ENCODE measurements at places on chromosomes 5 and 9. TPM values are rescaled to one million over a fixed set of nuclear protein-coding genes. Genes with fewer than 3 reads are reported as not detected.

Gene ATP10B
- 10.1 TPM for total RNA-seq

Gene ESM1
- total RNA-seq: 0.38 TPM

Gene AGTPBP1
- 34.7 TPM for total RNA-seq

Gene LCN15
- total RNA-seq: 0.05 TPM

Gene AGXT2
- not detected for total RNA-seq

Gene CAMK2A
- 0.09 TPM for total RNA-seq

Gene GLRA1
- total RNA-seq: not detected

Gene CEL
- total RNA-seq: 0.76 TPM

Measured in thymus (tissue), 14 donors.